Effector CD4-positive, alpha-beta T cell (primary cell): ENCODE measurements at places on chromosomes 11 and 22.

GRCh38 chr11:96390488-96390792 is 627 bp downstream of the JRKL start:
- DNase-seq = no peak

DNA sequence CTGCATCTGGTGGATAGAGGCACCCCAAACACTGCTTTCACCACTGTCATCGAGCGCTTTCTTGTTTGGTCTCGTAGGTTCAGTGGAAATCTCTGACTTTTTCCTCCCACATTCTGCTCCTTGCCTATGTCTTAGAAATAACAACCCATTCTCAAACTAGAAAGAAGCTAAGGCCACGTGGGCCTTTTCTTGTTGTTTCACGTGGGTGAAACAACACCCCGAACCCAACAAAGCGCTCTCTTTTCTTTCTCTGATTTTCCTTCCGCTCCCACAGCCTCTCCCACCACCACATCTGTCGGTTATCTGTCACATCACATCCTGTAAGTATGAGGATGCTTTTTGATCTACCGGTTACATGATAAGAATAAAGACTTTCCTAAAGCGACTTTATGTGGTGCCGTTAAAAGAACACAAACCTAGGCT is 77.1 kb downstream of the LINC01488 start:
- DNase-seq = no peak

DNA sequence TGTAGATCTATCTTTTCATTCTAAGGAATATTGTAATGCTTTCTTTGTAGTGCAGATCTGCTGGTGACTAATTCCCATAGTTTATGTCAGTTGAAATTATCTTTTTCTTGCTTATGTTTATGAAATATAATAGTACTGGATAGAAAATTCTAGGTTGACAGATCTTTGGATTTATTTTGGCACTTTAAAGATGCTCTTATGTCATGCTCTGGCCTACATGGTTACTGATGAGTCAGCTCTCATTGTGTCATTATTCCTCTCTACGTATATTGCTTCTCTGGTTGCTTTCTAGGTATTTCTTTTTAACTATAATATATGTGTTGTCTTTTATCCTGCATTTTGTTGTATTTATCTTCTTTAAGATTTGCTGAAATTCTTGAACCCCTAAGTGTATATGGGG is 955.5 kb upstream of the CHORDC1 start:
- no peak for DNase-seq

- peak; percentile 87 for DNase-seq
Measured at GRCh38 chr11:64230171-64230984, at the start of gene DNAJC4. Gene DNAJC4, plus strand, starts transcription at chr11:64230548. Its CDS starts 307 bp downstream, at chr11:64230855.

GRCh38 chr11:113405724-113406478 is 18.3 kb downstream of the ANKK1 start:
- DNase-seq = no peak
